ENCODE measurements at places on chromosomes 3 and 15.

- H3K4me3 ChIP-seq, result no peak overlapping the region
- no peaks in the 10 kb centered on the region for H3K27me3 ChIP-seq
- H3K36me3 ChIP-seq, result no peaks in the 10 kb centered on the region
- DNase-seq, result no peak
- peaks cover 8% of the 10 kb centered on the region for H3K4me1 ChIP-seq
Measured at GRCh38 chr15:80856400-80856799, 77.2 kb downstream of the CEMIP start.

DNA sequence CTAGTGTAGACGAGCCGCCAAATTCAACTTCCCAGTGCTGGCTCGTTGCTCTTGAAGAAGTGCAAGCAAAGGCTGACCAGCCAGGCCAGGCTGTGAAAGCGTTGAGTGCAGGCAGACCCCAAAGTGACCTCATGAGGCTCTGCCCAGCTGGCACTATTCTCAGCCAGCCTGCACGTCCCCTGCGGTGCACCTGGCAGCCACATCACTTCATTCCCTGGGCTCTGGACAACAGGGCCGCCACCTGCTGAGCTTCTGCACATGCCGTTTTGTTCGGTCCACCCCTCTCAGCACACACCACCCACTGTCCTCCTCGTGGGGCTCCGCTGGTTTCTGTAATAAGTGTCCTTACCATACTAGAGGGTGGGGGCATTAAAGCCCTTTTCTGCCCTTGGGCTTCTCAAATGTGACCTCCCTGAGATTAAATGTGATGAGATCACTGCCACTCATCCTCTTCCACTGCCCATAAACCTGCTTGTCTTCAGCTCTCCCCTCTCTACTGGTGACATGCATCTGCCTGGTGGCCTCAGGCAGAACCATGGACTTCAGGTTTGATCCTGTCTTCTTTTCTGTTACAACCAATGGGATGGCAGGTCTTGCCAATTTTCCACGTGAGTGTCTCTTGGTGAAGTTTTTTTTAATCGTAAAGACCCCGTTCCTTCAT is 6.1 kb downstream of the RASGRF1 start:
- H3K27ac ChIP-seq, result no peak overlapping the region
- no peak overlapping the region for H3K4me3 ChIP-seq
- no peak for DNase-seq
- no peaks in the 10 kb centered on the region for H3K4me1 ChIP-seq
- peaks cover 4% of the 10 kb centered on the region for H3K27me3 ChIP-seq

DNA sequence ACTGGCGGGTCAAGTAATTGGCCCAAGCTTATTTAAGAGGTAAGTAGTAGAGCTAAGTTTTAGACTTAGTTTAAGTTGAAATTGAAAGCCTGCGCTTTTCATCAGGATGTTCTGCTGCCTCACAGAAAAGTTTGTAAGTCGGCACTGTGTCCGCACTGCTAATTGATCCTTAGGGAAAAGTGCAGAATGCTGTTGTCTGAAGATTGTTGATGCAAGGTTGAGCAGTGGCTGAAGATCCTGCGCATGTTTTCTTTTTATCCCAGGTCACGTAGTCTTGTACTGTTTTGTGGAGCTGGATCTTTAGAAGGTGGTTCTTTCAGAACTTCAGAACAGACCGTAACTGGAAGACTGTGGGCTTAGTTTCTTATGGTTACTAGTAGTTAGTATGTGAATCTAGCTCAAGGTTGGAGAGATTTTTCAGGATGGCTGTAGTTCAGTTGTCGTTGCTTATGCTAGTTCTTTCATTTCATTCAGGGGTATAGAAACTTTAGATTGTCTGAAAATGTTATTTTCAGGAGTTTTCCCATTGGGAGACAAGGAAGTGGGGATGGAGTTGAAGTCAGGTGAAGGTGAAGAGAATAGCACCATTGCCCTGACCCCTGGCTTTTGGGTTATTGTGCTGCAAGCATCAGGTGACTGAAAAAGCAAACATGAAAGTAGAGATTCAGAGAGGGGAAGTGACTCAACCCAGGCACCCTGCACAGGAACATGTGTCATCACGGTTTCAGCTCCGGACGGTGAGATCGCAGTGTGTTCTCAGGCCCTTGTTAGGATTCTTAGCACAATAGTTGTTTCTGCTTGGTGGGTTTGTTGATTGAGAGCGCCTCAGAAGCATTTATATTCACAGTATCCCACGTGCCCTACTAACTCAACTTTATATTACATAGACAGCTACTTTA is 32.8 kb downstream of the AKAP13 start:
- no peaks in the 10 kb centered on the region for H3K27me3 ChIP-seq
- H3K27ac ChIP-seq, result peak overlapping the region; percentile 19
- H3K4me1 ChIP-seq, result peaks cover 32% of the 10 kb centered on the region
- no peaks in the 10 kb centered on the region for H3K36me3 ChIP-seq

GRCh38 chr15:67813104-67813634 is 12.1 kb upstream of the SKOR1 start:
- DNase-seq, result no peak
- H3K4me3 ChIP-seq, result no peak overlapping the region
- no peaks in the 10 kb centered on the region for H3K36me3 ChIP-seq
- no peak overlapping the region for H3K27ac ChIP-seq
- H3K27me3 ChIP-seq, result peaks cover 6% of the 10 kb centered on the region

DNA sequence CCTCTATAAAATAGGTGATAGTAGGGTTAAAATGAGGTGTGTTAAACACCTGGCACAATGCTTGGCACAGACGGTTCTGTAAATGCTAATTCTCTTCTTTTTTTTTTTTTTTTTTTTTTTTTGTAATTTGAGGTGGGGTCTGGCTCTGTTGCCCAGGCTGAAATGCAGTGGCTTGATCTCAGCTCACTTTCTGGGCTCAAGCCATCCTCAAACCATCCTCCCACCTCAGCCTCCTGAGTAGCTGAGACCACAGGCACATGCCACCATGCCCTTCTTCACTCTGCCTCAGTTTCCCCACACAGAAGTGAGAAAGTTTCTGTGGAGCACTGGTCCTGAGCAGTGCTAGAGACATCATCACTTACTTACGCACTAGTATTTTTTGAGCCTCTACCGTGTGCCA is 57.4 kb downstream of the SLC6A6 start:
- no peak overlapping the region for H3K27ac ChIP-seq
- H3K4me1 ChIP-seq, result peaks cover 33% of the 10 kb centered on the region
- no peak overlapping the region for H3K4me3 ChIP-seq
- peaks cover 78% of the 10 kb centered on the region for H3K36me3 ChIP-seq

DNA sequence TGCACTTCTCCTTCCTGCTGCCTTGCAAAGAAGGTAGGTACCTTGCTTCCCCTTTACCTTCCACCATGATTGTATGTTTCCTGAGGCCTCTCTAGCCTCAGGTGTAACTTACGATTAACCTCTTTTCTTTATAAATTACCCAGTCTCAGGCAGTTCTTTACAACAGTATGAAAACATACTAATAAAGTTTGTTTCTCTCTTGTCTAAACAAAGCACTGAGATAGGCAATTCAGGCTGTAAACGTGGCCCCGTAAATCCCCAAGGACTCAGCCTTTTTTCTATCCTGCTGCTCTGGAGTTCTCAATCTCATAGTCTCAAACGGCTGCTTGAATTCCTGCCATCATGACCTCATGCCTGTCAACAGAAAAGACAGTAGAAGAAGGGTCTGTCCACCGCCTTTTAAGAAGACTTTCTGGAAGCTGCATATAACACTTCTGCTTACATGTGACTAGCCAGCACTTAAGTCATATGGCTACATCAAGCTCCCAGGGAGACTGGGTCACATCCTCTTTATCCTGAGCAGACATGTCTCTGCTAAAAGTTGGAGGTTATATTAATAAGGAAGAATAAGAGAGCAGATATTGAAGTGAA is 257.8 kb downstream of the EBLN2 start:
- H3K4me1 ChIP-seq, result peaks cover 3% of the 10 kb centered on the region
- H3K4me3 ChIP-seq, result no peak overlapping the region
- no peak for DNase-seq
- H3K36me3 ChIP-seq, result no peaks in the 10 kb centered on the region

DNA sequence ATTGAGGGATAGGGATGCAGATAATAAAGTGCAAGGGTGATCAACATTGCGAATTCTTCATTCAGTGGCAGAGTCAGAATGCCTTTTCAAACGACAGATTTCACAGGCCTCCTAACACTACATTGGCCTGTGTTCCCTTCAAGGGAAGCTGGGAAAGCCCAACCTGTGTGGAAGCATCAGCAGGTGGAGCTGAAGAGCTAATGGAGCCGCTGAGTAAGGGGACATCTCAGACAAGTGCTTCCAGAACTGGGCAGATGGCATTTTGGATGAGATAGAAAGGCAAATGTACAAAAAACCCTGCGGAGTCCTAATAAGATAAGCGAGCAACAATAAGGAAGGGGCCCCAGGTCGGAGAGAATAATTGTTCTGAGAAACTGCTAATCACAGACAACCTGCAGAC is 8.5 kb upstream of the SLC24A5 start:
- no peaks in the 10 kb centered on the region for H3K36me3 ChIP-seq
- no peaks in the 10 kb centered on the region for H3K27me3 ChIP-seq
- H3K27ac ChIP-seq, result no peak overlapping the region

DNA sequence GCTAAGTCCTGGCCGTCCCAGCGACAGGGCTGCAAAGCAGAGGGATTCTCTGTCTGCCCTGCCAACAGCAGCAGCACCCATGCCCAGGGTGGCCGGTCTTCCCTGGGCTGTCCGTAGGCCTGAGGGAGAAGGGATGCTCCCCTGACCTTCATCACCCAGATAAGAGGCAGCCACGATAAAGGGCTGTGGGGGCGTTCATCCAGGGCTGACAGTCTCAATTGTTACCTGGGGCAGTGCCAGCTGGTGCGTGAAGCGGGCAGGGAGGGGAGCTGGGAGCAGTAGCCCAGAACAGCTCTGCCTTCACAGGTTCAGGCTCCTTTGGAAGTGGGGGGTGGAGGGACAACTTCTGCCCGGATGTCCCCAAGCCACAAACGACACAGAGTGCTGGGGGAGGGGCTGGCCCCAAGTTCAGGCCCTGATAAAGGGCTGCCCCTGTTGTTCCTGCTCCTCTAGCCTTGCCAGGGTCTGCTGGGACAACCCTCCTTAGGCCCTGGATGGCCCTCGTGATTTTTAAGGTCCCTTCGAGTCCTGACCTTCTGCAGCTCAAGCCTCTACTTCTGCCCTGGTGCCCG is 94.7 kb downstream of the RAB11A start:
- no peaks in the 10 kb centered on the region for H3K36me3 ChIP-seq
- peaks cover 40% of the 10 kb centered on the region for H3K27me3 ChIP-seq
- no peak overlapping the region for H3K4me3 ChIP-seq
- no peak overlapping the region for H3K27ac ChIP-seq
- no peak for DNase-seq

GRCh38 chr3:170563712-170564423 is 22.0 kb downstream of the SLC7A14 start:
- no peak overlapping the region for H3K4me3 ChIP-seq
- no peaks in the 10 kb centered on the region for H3K36me3 ChIP-seq
- H3K27ac ChIP-seq, result no peak overlapping the region

- DNase-seq, result no peak
- H3K4me1 ChIP-seq, result no peaks in the 10 kb centered on the region
- H3K36me3 ChIP-seq, result no peaks in the 10 kb centered on the region
- no peaks in the 10 kb centered on the region for H3K27me3 ChIP-seq
Measured at GRCh38 chr3:78742041-78742440, 1025.8 kb downstream of the ROBO1 start.

- H3K4me1 ChIP-seq, result no peaks in the 10 kb centered on the region
- H3K27me3 ChIP-seq, result no peaks in the 10 kb centered on the region
- no peak overlapping the region for H3K4me3 ChIP-seq
- H3K36me3 ChIP-seq, result no peaks in the 10 kb centered on the region
- H3K27ac ChIP-seq, result no peak overlapping the region
- no peak for DNase-seq
Measured at GRCh38 chr3:170784406-170784805, 85.6 kb downstream of the RPL22L1 start.

GRCh38 chr3:43893727-43894126 is 203.0 kb downstream of the ABHD5 start:
- peaks cover 54% of the 10 kb centered on the region for H3K27me3 ChIP-seq
- H3K4me1 ChIP-seq, result no peaks in the 10 kb centered on the region
- DNase-seq, result no peak
- H3K4me3 ChIP-seq, result peak overlapping the region; percentile 65
- H3K36me3 ChIP-seq, result no peaks in the 10 kb centered on the region

DNA sequence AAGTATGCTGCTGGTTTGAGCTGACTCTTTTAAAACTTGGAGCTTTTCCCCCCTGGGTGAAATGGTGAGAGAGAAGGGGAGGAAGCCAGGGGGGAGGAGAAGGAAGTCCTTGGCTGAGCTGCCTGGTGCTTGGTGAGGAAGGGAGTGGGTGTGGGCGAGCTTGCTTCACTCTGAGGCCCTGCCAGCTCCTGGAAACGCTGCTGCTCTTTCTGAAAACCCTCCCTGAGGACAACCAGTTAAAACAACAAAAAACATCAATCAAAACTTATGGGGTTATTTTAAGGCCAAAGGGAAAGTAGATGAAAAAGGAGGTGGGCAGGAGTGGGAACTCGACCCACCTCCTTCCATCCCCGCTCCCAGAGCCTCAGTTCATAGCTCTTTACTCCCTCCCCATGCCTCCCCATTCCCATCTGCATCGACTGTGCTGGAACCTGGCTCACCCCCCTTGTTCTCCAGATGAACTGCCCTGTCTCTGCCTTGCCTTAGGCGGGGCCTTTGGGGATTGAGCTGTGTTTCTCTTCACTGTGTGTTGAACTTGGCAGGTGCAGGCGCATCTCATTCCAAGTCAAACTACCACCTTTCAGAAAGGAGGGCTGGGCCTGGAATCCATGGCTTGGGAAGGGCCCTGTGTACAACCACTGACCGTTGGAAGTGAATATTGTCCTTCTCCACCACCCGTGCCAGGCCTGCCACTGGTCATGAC is 166.1 kb downstream of the ZNF621 start:
- H3K27me3 ChIP-seq, result no peaks in the 10 kb centered on the region
- H3K4me3 ChIP-seq, result no peak overlapping the region
- no peaks in the 10 kb centered on the region for H3K4me1 ChIP-seq
- H3K27ac ChIP-seq, result no peak overlapping the region

DNA sequence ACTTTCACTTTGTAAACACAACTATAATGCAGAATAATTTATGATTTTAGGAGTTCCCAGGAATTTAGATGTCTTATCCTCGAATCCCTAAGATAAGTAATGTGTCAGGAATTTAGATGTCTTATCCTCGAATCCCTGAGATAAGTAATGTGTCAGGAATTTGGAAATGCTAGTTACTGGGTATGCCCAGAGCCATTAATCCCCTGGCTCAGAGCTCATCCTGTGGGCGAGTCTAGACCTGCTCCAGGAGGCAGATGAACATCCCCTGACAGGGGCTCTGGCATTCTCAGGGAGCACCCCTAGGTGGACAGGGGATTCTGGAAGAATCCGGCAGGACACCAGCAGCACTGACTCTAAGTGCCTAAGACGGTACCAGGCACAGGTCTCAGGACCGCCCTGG is 163.3 kb downstream of the ARRDC4 start:
- no peaks in the 10 kb centered on the region for H3K27me3 ChIP-seq
- no peaks in the 10 kb centered on the region for H3K4me1 ChIP-seq
- DNase-seq, result no peak
- no peak overlapping the region for H3K4me3 ChIP-seq
- no peaks in the 10 kb centered on the region for H3K36me3 ChIP-seq

DNA sequence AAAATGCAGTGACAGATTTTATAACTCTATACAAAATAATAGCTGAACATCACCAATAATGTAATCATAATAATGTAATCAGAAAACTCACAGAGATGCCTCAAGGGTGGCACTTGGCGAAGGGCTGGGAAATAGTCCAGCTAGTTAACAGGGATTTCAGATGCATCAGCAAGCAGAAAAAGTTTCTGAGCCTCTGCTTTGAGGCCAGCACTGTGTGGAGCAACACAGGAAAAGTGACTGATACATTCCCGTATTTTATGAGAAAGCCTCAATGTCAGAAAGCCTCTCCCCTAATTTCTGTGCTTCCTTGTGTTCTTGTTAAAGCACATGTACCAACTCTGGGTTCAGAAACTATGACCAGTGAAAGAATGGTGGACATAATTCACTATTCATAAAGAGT is 304.8 kb downstream of the VPS13C start:
- H3K4me1 ChIP-seq, result no peaks in the 10 kb centered on the region
- no peaks in the 10 kb centered on the region for H3K27me3 ChIP-seq
- DNase-seq, result no peak
- no peak overlapping the region for H3K4me3 ChIP-seq

Measured in psoas muscle (tissue), 8 donors.